C1 segment of cervical spinal cord (tissue), 14 donors: ENCODE measurements at places on chromosomes 6 and 20.

GRCh38 chr20:56943946-56944945 is 315.1 kb downstream of the TFAP2C start:
- no peak for DNase-seq

DNA sequence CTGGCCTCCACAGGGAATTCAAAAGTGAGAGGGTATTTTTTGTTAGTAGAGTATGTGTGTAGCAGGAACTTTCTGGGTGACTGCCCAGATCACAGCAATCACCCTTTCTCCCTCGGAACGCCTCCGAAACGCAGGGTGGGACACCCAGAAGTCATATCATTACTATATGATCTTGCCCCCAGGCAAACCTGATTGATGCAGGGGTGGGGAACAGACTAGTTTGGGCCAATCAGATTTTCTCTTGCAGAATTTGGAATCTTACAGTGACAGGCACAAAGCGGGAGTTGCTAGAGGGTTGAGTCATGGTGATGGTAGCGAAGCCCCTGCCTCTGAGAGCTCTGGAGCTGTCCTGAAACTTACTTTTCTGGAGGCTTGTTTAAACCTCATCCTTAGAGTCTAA is 16.5 kb upstream of the RPN2 start:
- DNase-seq, result no peak

GRCh38 chr6:132391391-132392269 is 9.6 kb downstream of the MOXD1 start:
- DNase-seq, result peak; percentile 4

DNA sequence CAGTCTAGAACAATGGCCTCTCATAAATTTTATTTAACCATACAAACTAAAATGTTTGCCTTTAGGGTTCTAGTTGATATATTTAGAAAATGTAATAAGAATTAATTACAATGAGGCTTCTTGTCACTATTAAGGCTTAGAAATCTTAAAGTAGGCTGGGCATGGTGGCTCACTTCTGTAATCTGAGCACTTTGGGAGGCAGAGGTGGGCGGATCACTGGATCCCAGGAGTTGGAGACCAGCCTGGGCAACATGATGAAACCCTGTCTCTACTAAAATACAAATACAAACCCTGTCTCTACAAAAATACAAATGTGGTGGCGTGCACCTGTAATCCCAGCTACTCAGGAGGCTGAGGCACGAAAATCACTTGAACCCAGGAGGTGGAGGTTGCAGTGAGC is 99.0 kb upstream of the ADGRF1 start:
- DNase-seq, result no peak

GRCh38 chr20:1944345-1945091 is 49.3 kb downstream of the SIRPA start:
- DNase-seq, result no peak

GRCh38 chr6:139580592-139581484 is 206.4 kb upstream of the CITED2 start:
- DNase-seq, result no peak

DNA sequence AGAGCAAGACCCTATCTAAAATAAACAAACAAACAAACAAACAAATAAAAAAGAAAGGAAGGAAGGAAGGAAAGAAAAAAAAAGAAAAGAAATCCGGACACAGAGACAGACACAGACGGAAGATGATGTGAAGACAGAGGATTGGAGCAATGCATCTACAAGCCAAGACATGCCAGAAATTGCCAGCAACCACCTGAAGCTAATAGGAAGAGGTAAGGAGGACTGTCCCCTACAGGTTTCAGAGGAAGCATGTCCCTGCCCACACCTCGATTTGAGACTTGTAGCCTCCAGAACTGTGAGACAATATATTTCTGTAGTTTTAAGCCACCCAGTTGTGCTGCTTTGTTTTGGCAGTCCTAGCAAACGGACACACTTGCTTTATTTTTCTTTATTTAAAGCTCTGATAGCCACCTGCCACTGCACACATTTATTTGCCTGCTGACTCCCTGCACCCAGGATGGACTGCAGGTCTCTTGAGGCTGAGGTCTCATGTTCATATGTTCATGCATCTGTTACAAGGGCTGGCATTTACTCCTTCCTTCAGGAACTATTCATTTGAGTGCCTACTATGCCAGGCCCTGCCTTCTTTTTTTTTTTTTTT is 20.7 kb upstream of the ZMYND8 start:
- DNase-seq, result no peak

DNA sequence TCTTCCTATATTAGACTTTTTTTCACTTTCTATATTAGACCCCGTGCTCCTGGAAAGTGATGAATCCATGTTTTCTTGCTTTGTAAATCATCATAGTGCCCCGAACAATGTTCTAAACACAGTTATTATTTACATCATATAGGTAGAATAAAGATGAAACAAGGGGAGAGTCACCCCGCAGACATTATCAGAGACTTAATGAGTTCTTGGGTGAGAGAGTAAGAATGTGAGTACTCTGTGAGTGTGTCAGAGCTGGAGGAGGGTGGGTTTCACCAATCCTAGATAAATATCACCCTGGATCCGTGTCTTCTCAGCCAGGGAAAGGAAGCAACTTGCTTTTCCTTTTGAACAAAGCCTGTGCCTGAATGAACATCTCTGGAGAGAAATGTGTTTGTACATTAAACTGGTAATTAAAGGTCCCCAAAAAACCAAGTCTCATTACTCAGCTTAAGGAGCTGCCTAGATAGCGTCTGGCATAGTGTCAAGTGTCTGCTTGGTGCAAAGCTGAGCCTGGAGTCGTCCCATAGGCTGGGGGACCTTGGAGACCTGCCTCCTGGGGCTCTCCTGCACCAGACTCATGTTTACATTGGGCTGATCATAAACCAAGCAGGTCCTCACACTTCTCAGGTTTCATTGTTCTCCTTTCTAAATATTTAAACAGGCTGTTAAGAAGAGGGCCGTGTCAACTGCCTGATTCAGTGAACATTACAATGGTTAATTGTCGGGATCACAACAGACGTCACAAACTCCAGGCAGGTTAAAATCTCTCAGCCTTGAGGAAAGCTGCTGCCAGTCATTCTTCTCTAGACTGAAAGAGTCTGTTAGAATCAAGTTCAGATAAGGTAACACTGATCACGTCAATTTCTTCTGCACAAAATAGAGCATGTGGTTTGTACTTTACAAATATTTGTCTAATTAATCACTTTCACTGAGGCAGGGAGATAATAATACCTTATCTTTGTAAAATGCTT is 179.7 kb upstream of the MYLIP start:
- no peak for DNase-seq

DNA sequence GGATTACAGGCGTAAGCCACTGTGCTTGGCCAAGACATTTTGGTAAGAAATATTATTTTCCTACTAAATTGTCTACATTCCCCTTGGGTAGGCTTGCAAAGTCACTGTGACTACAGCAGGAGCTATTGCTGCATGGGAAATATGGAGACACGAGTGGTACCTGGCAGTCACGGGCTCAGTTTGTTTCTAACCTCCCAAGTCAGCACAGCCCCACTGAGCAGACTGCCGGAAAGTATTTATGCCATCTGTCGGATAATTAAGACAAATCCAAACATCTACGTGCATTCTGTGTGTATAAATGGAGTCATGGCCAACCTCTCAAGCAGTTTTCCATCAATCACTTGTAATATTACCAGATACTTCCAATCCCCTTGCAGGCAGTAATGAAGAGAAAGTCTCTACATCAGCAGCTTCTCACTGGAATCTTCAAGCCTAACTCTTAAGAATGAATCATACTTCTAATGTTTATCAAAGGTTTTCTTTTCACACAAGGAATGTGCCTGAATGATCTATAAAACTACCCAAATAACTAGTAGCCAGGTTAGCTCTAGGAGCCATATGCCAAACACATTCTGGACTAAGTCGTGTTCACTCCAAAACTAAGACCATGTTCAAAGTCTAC is 20.1 kb downstream of the PSMB1 start:
- no peak for DNase-seq

- DNase-seq, result no peak
Observed at GRCh38 chr6:23446469-23446967, 679.5 kb upstream of the NRSN1 start.

GRCh38 chr6:53484476-53485280 is 60.2 kb downstream of the GCLC start:
- DNase-seq, result peak; percentile 9

- no peak for DNase-seq
Observed at GRCh38 chr6:88519301-88520016, 353.3 kb upstream of the CNR1 start.

DNA sequence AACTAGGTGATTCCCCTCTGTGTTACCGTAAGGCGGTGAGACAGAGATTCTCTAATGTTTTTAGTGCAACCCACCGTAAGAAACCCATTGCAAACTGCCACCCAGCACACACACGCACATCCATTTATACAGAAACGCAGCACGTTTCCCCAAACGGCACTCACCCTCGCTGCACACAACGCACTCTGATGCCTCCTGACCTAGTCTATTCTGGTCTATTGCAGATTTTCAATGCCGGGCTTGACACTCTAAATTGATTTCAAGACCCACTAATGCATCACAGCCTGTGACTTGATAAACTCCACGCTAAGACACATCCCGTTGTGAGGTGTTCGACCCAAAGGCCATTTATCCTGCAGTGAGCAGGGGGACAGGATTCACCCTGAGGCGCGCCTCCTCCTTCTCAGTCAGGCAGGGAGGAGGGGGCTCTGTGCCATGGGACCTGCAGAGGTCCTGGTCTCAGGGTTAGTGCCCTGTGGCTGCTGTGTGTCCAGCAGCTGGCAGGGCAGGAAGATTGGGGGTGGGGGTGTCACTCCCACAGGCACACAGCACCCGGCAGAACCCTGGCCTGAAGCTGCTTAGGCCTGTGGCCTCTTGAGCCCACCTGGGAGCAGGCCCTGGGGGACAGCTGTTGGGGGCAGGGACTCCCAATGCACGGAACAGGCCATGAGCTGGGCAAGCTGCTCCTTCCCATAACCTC is 335.6 kb downstream of the PREX1 start:
- DNase-seq, result no peak

DNA sequence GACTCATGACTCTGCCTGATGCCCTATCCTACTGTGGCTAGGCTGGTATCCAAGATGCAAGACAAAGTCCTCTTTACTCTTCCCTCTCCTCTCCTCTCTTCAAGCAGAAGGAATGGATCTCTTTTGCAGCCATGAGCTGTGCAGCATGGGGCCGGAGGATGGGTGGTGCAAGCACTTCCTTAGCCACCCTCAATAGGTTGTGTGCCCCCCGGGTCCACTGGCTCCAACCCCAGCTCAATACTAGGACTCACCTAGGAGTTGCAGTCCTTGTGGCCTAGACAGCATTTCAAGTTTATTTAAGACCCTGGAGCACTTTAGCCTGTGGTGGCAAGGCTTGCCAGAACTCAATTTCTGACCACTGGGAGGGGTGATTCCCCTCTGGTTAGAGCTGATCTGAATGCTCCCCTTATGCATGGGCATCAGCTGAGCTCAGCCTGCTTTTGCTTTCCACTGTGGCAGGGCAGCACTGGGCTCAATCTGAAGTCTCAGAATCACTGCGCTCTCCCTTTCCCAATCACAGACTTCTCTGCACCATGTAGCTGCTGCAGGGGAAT is 29.0 kb upstream of the GRM4 start:
- no peak for DNase-seq

DNA sequence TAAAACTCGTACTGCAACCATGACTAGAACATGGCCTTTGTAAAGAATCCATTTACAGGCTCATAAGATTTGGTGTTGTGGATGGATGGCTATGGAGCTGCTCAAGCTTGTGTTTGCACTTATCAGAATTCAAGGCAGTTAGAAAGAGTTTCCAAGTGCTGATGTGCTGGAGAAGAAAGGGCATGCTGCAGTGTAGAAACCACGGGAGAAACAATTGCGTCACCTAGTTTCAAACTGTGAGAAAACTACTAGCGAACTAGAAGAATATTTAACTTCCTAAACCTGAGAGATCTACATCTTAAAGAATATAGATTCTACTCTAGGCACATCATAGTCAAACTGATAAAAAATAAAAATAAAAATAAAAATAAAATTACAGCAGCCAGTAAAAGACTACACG is 116.2 kb downstream of the SGK1 start:
- DNase-seq, result no peak

- no peak for DNase-seq
Observed at GRCh38 chr6:149164199-149164750, 153.2 kb upstream of the TAB2 start.

- DNase-seq, result no peak
Observed at GRCh38 chr6:52262620-52263344, 18.5 kb upstream of the IL17F start.

DNA sequence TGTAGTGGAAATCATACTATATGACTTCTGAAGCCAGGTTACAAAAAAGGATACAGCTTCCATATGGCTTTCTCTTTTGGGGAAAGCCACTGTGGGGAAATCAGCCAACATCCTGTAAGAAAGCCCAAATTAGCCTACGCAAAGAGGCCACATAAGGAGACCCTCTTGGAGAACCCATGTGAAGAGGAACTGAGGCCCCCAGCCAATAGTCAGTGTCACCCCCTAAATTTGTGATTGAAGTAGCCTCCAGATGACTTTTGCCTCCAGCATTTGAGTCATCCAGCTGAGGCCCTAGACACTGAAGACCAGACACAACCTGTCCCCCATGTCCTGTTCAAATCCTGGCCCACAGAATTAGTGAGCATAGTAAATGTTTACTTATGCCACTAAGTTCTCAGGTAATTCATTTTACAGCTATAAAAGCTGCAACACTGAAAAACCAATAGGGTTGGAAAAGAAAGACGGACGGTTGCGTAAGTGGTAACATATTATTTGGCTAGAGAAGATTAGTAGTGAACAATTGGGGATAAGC is 60.4 kb downstream of the HMGCLL1 start:
- no peak for DNase-seq

GRCh38 chr6:75935473-75935793 is 137.0 kb downstream of the IMPG1 start:
- DNase-seq, result no peak

DNA sequence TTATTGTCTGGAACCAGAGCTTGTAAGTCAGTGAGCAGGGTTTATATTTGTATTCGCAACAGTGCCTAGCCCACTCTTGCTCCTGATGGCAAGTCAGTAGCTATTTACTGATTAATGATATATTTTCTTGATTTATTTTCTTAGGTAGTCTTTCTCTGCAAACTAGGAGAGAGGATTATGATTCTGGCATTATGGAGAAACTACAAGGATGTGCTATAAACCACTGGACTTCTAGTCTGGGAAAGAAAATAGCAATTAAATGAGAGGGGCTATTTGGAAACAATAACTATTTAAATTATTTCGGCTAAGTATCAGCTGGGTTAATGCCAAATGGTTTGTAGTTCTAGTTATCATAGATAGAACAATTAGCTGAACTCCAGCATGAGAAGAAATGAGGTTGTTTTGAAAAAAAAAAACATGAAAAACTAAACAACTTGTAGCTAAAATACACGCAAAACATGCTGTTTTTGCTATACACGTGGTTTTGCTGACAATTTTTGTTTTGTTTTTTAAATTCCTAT is 304.9 kb upstream of the TCF21 start:
- DNase-seq, result no peak

GRCh38 chr20:890666-891057 is 25.5 kb downstream of the ANGPT4 start:
- no peak for DNase-seq
